Left lung (tissue), 14 donors: ENCODE measurements at places on chromosomes 7 and 10.

DNA sequence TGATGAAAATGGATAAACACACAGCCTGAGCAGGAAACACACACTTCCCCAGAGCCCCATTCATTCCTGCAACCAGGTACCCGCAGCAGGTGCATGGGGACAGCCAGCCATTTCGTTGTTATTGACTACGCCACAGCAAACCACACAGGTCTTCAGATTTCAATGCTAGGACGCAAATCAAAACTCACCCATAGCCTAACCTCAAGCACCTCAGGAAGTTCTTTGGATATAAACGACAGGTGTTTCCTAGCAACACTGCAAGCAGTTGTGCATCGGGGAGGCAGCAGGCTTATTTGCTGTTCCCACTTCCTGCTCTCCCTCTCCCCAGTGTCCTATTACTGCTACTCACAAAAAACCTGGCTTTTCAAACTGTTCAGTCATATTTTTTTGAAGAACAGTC is 176.5 kb upstream of the FRMD4A start:
- DNase-seq: no peak

GRCh38 chr7:155471718-155472117 is 13.8 kb downstream of the EN2 start:
- DNase-seq: no peak

DNA sequence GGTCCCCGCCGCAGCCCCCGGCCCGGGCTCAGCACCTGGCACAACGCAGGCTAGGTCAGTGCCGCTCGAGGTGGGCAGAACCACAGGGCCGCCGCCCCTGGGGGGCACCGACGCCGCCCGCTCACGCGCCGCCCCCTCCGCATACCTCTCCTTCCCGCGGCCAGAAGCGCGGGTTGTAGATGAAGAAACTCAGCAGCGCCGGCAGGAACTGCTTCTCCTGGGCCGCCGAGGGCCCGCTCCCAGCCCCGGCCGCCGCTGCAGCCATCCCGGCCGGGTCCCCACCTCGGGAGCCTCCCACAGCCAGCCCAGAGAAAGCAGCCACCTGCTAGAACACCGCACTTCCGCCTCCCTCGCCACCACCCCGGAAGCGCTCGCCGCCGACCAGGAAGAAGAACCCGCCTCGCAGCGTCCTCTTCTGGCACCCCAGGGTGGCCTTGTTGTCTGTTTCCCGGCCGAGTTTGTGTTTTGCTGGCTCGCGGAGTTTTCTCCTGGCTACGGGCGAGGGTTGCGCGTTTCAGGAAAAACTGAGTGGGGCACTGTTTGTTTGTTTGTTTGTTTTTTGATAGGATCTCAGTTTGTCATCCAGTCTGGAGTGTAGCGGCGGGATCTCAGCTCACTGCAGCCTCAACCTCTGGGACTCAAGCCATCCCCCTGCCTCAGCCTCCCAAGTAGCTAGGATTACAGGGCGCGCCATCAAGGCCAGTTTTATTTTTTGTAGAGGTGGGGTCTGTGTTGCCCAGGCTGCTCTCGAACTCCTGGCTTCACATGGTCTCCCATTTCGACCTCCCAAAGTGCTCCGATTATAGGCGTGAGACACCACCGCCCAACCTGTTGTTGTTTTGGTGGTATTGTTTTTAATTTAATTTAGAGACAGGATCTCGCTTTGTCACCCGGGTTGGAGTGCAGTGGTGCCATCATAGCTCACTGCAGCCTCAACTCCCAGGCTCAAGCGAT is 17.7 kb downstream of the OCM2 start:
- DNase-seq: peak; percentile 39

DNA sequence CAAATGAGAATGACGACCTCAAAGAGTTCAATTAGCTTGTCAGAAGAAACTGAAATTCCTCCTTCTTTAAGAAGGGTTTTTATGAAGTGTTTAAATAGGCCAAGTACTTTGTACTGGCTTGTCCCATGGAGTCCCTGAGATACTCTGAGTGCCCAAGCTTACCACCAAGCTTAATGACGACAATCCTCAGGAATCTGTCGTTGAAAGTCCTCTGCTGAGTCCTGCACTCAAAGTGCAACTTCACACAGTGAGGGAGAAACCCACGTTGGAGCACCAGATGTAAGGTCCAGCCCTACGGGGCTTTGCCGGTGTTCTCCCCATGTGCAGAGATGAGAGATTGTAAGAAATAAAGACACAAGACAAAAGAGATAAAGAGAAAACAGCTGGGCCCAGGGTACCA is 42.8 kb upstream of the AKR1C2 start:
- peak; percentile 44 for DNase-seq

- DNase-seq: no peak
Measured at GRCh38 chr10:127320176-127320575, 123.8 kb upstream of the INSYN2A start.

- no peak for DNase-seq
Measured at GRCh38 chr7:16684935-16685334, 39.0 kb downstream of the BZW2 start.

GRCh38 chr10:130761788-130762301 is 549.7 kb downstream of the TCERG1L start:
- no peak for DNase-seq

GRCh38 chr10:46317889-46318288 is 31.1 kb downstream of the ANTXRL start:
- DNase-seq: no peak

DNA sequence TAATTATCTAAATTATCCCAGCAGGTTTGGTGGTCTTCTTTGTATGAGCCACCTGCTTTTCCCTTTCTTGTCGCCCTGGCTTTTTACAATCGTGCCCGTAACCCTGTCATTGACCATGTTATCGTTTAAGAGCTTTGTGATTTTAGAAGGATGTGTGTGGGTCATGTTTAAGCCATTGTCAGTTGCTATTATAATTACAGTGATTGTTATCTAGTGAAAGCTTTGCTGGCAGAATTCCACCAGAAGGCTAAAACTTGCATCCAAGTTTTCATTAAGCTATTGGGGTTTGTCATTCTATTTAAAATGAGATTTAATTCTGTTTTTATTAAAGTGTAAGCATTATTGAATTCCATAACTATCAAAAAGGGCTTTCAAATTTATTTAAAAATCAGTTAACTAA is 354.2 kb upstream of the TMEM229A start:
- no peak for DNase-seq

GRCh38 chr10:116769791-116770190 is 27.4 kb upstream of the HSPA12A start:
- no peak for DNase-seq

DNA sequence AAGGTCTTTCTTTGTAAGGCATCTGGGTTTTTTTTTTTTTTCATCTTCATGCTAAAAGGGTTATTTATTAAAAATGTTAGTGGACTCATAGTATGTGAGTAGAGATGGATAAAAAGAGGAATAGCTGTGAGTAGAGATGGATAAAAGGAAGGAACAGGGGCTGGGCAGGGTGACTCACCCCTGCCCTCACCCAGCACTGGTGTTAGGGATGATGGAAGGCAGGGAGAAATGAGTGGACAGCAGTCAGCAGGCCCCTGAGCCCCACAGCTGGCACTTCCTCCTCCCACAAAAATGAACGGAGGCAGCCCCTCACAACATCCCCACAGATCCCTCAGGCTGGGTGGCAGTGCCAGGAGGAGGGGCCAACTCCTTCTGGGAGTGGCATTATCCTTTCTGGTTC is 39.3 kb downstream of the ANTXRL start:
- no peak for DNase-seq

DNA sequence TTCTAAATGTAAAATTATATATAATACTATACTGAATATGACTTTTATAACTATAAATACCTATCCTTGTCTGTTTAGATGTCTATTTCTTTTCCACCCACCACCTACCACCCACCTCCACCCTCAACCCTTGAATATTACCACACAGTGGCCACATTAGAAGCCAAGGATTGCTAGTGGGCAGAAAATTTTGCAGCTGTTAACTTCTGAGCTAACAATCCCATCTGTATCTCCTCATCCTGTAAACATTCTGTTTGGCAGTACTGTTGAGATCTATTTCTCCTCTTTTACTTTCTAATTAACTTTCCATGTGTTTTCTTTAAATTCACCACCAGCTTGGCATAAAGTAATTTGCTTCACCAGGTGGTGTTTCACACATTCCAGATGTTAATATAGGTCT is 281.1 kb upstream of the BMPER start:
- DNase-seq: no peak

GRCh38 chr10:110416776-110417711 is 80.7 kb upstream of the DUSP5 start:
- DNase-seq: peak; percentile 59

GRCh38 chr10:119478111-119478802 is 64.3 kb downstream of the RGS10 start:
- no peak for DNase-seq

GRCh38 chr10:67222934-67223333 is 297.1 kb downstream of the LRRTM3 start:
- DNase-seq: no peak

DNA sequence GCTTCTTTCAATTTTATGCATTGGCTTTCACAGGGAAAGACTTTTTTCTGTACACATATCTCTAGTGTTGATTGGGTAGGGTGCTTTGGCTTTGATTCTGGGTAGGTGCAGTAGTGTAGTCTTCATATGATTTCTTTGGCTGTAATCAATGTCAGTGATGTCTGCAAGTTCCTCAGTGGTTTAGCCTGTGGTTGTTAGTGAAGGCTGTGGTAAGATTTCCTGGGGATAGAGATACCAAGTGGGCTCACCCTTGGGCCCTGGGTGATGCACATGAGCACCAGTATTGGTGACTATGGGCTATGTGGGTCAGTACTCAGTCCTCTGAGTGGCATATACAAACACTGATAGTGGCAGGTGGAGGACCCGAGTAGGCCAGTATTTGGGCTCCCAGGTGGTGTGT is 13.0 kb downstream of the GIMAP8 start:
- no peak for DNase-seq

DNA sequence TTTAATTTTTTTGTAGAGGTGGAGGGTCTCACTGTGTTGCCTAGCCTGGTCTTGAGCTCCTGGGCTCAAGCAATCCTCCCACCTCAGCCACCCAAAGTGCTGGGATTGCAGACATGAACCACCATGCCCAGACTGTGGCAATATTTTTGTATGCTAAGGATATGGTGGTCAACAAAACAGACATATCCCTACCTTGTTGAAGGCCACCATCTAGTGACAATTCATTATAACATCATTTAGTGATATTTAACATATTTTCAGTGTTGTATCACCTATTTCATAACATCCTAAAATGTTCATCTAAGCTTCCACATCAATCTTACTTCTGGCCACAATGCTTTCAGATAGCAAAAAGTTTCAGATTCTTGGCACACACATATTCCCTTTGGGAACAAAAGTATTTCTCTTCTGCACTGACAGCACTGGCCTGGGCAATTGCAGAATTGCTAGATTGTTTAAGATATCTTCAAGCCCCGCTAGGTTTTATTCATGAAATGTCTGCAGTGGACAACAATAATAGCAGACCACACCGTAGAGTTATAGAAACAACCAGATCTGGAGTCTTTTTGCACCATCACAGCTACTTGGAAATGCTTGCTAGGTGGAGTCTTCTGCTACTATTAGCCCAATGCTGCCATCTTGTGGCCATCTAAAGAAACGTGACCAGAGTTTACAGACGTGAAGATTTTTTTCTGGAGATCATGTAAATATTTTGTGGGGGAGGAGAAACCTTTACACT is 58.4 kb downstream of the DNAJC12 start:
- DNase-seq: peak; percentile 84
